ENCODE measurements at places on chromosomes 1 and 21. TPM values are rescaled to one million over a fixed set of nuclear protein-coding genes. Genes with fewer than 3 reads are reported as not detected.

DNA sequence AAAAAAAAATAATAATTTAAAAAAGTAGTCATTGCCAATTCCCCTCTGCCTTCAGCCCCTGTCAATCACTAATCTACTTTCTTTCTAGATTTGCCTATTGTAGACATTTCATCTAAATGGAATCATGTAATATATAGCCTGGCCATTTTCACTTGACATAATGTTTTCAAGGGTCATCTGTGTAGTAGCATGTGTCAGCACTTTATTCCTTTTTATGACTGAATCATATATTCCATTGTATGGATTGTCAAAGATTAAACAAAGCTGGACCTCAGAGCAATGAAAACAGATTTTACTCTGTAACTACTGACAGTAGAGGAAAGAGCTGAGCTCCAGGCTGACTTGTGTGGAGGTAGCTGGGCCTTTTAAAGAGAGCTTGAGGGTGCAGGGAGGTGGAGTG lies 15.9 kb downstream of the VPS13D start:
- no peak for DNase-seq

DNA sequence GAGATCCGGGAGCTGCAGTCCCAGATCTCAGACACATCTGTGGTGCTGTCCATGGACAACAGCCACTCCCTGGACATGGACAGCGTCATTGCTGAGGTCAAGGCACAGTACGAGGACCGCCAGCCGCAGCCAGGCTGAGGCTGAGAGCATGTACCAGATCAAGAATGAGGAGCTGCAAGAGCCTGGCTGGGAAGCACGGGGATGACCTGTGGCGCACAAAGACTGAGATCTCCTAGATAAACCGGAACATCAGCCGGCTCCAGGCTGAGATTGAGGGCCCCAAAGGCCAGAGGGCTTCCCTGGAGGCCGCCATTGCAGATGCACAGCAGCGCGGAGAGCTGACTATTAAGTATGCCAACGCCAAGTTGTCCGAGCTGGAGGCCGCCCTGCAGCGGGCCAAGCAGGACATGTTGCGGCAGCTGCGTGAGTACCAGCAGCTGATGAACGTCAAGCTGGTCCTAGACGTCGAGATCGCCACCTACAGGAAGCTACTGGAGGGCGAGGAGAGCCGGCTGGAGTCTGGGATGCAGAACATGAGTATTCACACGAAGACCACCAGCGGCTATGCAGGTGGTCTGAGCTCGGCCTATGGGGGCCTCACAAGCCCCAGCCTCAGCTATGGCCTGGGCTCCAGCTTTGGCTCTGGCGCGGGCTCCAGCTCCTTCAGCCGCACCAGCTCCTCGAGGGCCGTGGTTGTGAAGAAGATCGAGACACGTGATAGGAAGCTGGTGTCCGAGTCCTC lies 25.5 kb downstream of the ETV3L start:
- peak; percentile 71 for DNase-seq

DNA sequence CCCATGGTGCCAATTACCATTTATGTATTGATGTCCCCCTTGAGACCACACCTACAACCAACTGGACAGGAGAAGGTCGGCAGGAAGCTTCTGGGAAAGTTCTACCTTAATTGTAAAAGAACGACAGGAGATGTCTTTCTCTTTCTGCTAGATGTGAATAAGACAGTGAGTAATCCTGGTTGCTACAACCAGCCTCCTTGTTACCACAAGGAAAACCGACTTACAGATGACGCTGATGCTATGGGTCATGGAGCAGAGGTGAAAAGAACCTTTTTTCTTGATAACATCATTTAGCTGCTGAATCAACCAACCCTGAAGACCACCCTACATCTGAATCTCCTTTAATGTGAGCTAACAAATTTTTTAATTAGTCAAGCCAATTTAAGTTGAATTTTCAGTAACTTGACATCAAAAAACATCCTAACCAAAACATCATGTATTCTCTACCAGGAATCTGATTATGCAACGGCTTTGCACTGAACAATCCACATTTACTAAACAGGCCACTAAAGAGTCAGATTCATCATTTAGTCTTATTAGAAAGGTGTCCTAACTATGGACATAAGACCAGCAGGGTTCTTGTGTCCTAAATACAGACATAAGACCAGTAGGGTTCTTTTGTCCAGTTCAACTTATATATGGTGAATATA lies 23.0 kb downstream of the RGS2 start:
- DNase-seq: peak; percentile 44

The CHIA gene
- total RNA-seq: not detected

The LCE1A gene
- not detected for total RNA-seq

GRCh38 chr1:180765151-180765550 lies 133.3 kb downstream of the XPR1 start:
- peak; percentile 67 for DNase-seq
